ENCODE measurements at places on chromosomes 3 and 15. TPM values are rescaled to one million over a fixed set of nuclear protein-coding genes. Genes with fewer than 3 reads are reported as not detected.

Gene KLF15
- total RNA-seq = 22.7 TPM

- DNase-seq = no peak
Observed at GRCh38 chr3:152539191-152539764, 270.5 kb downstream of the MBNL1 start.

Gene TTLL13
- 0.71 TPM for total RNA-seq

- DNase-seq = no peak
Observed at GRCh38 chr3:59418836-59419235, 369.0 kb upstream of the CFAP20DC start.

- no peak for DNase-seq
Observed at GRCh38 chr3:47761046-47761445, 20.6 kb downstream of the SMARCC1 start.

GRCh38 chr3:73520931-73521461 is 103.7 kb downstream of the PDZRN3 start:
- DNase-seq = no peak

- no peak for DNase-seq
Observed at GRCh38 chr15:85973584-85974347, 105.9 kb upstream of the AGBL1 start.

DNA sequence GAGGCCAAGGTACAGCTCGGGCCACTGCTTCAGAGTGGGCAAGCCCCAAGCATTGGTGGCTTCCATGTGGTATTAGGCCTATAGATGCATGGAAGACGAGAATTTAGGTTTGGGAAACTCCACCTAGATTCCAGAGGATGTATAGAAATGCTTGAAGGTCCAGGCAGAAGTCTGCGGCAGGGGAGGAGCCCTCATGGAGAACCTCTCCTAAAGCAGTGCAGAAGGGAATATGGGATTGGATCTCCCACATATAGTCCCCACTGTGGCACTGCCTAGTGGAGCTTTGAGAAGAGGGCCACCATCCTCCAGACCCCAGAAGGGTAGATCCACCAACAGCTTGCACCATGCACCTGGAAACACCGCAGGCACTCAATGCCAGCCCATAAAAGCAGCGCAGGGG is 48.1 kb upstream of the XXYLT1 start:
- DNase-seq = no peak

- no peak for DNase-seq
Observed at GRCh38 chr3:24804095-24804494, 309.4 kb upstream of the THRB start.

GRCh38 chr3:79664455-79664854 is 103.3 kb downstream of the ROBO1 start:
- no peak for DNase-seq

DNA sequence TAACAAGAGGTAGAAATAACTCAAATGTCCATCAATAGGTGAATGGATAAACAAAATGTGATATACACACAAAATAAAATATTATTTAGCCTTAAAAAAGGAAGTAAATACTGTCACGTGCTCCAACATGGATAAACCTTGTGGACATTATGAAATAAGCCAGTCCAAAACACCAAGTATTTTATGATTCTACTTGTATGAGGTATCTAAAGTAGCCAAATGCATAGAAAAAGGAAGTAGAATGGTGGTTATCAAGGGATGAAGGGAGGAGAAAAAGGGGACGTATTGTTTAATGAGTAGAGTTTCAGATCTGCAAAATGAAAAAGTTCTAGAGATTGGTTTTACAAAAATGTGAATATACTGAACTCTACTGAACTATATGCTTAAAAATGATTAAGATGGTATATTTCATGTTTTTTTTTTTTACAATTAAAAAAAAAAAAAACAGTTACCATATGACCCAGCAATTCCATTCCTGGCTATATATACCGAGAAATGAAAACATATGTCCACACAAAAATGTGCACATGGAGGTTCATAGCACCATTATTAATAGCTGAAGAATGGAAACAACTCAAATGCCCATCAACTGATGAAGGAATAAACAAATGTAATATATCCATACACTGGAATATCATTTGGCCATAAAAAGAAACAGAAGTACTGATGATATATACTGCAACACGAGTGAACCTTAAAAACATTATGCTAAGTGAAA is 29.1 kb upstream of the MAP6D1 start:
- no peak for DNase-seq

Gene TNFAIP8L3
- 10.8 TPM for total RNA-seq

Gene HCN4
- total RNA-seq = not detected

DNA sequence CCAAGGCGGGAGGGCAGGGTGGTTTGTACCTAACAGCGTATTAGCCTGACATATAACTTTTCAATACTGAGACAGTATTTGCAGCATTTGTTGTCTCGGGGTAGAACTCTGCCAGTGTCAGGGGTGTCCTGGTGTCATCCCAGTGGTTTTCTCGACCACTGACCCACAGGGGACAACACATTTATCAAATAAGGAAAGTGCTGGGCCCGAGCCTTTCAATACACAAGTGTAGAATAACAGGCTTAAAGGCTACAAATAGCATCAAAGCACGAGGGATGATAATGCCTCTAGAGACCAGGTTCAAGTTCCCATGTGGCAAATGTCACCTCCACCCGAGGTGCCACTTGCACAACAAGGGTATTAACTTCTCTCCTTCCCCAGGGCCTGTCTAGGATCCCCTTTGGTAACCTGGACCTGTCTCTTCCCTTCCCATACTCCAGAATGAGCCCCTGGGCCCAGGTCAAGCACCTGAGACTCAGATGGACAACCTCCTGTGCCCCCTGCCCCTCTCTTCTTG is 9.5 kb upstream of the SLC6A6 start:
- DNase-seq = no peak

Gene ARHGEF26
- 23.9 TPM for total RNA-seq
